HS-27A (cell line): ENCODE measurements at places on chromosomes 16 and 17.

GRCh38 chr17:31700973-31701372 is 158.1 kb downstream of the COPRS start:
- DNase-seq, result no peak

GRCh38 chr16:6016530-6017184 is 919.1 kb upstream of the EEF2KMT start:
- DNase-seq, result no peak

- no peak for DNase-seq
Measured at GRCh38 chr16:88514526-88515232, 55.5 kb upstream of the ZC3H18 start.

DNA sequence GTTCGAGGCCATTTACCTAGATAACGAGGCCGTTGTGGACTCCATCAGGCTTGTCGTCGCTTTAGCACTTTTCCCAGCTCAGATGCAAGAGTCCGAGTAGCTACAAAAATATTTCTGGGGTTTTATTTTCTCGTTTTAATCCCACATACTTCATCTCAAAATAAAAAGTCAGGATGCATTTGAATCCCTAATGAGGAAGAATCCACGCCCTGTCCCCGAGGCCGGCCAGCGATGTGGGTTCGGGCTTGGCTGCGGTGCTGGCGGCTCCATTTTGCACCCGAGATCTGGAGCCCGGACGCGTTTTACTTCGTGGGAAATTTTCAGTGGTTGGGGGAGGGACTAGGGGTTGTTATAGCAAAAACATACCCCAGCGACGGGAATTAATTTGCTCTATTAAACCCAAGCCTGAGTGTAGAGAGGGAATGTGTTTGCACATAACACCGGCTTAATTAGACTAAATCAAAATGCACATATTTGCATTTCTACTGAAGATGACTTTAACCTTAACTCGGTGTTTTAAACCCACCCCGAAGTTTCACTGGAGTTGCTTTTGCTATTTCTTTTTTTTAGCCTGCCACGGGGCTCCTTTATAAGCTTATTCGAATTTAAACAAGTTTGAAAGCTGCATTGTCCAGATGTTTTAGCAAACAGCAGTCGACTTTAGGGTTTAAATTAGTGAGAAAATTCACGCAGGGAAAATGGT is 4.8 kb downstream of the IRX5 start:
- no peak for DNase-seq

- no peak for DNase-seq
Measured at GRCh38 chr16:50932348-50932935, 190.6 kb downstream of the CYLD start.
